Vein endothelial cell (primary cell): ENCODE measurements at places on chromosomes 3 and 15. TPM values are rescaled to one million over a fixed set of nuclear protein-coding genes. Genes with fewer than 3 reads are reported as not detected.

The CFAP100 gene
- total RNA-seq = not detected in 2 replicates

The UNC13C gene
- not detected in 2 replicates for total RNA-seq

The A4GNT gene
- total RNA-seq = not detected in 2 replicates

The LINGO1 gene
- total RNA-seq = 0.19 and 0.33 TPM in 2 replicates

The IQSEC1 gene
- total RNA-seq = 21.2 and 23.4 TPM in 2 replicates

The GOLGA6L9 gene
- 1.2 and 1.3 TPM in 2 replicates for total RNA-seq

The CRABP1 gene
- not detected in 2 replicates for total RNA-seq

The CLDN11 gene
- 698 and 1,051 TPM in 2 replicates for total RNA-seq

The THAP10 gene
- total RNA-seq = 1.6 and 2.8 TPM in 2 replicates

The CPNE9 gene
- not detected in 2 replicates for total RNA-seq

The HES1 gene
- total RNA-seq = 48.1 and 64.3 TPM in 2 replicates

The TMOD3 gene
- total RNA-seq = 79.0 and 80.4 TPM in 2 replicates

The GOLGA6D gene
- not detected in 2 replicates for total RNA-seq

The MYH15 gene
- under 0.01 and 0.10 TPM in 2 replicates for total RNA-seq
